Myocyte (in vitro differentiated cells): ENCODE measurements at places on chromosomes 12 and 14.

- no peak for DNase-seq
Measured at GRCh38 chr12:120933786-120934185, 29.6 kb upstream of the SPPL3 start.

GRCh38 chr12:45353944-45354343 lies 138.0 kb downstream of the ANO6 start:
- no peak for DNase-seq

GRCh38 chr14:52356025-52356424 lies 41.9 kb downstream of the PTGER2 start:
- DNase-seq, result peak; percentile 71

GRCh38 chr14:70086685-70087379 lies 101.9 kb downstream of the SLC8A3 start:
- peak; percentile 61 for DNase-seq

DNA sequence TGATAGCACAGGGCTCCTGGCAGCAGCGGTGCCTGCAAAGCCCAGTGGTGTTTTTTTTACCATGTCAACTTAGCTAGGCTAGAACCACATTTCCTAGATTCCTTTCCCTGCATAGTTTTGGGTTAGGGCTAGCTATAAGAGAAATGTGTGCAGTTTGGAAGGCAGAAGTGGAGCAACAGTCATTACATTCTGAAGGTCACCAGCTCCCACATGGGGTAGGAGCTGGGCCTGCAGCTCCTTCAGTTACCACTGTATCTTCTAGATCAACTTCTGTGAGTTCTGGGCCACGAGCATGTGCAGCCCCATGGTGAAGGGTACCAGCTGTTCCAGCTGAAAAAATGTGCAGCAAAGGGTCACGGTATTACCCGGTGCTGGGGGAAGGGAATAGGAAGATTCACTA lies 2.3 kb upstream of the SLC25A3 start:
- DNase-seq, result no peak
